ENCODE measurements at places on chromosomes 7 and 10.

- no peak for DNase-seq
These were observed 145.6 kb upstream of the RNF32 start for GRCh38 chr7:156494960-156495359.

DNA sequence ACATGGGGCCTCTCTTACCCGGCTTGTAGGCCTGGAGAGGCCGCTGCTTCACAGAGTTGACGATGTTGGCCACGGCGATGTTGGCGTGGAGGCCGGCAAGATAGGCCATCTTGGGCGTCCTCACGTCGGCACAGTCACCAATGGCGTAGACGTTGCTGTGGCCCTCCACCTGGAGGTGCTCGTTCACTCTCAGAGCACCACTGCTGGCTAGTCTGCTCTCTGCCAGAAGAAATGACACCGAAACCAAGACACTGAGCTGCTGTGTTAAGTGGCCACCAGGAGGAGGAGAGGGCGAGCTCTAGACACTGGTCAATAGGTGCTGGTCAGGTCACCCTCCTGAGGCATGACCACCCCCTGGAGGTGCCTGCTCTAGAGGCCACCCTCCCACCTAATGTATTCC, 17.7 kb downstream of the AIFM2 start:
- DNase-seq = no peak

DNA sequence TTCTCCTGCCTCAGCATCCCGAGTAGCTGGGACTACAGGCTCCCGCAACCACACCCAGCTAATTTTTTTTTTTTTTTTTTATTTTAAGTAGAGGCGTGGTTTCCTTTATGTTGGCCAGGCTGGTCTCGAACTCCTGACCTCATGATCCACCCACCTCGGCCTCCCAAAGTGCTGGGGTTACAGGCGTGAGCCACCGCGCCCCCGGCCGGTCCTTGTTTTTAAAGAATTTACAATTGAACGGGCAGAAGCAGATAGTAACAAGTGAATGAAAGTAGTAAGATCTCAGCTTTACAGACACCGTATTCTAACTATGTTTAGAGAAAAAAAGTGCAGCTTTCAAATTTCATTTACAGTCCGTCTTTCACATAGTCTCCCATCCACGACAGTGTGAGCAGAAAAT, 112.5 kb upstream of the VWC2 start:
- no peak for DNase-seq

GRCh38 chr7:22586786-22587140, 86.8 kb upstream of the STEAP1B start:
- DNase-seq = no peak

- no peak for DNase-seq
These were observed 1.9 kb downstream of the SLC18A3 start for GRCh38 chr10:49611816-49612512.

GRCh38 chr10:120987359-120987758, 136.2 kb downstream of the WDR11 start:
- DNase-seq = no peak

DNA sequence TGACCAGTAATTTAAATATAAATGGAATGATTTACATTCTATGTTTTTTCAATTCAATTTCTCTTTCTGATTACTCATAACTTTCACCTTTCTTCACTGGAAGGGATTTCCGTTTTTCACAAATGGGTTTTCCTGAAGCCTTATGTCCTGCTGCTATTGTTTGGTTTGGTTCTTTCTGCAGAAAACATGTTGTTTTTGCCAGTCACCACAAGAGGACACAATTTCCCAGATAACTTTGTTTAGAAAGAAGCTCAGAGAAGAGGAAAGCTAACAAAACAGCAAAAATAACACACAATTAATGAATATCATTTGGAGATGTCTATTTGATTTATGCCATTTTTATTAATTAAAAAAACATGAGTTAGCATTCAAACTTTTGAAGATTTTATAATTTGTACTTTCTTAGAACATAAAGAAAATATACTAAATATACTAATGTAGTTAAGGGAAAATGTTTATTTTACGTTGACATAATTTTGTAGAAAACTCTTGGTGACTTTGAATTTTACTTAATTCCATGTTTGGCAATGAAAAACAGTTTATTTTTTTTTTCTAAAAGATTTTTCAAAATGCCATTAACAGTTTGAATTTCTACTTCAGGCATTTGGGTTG, 4.6 kb upstream of the TWIST1 start:
- no peak for DNase-seq

DNA sequence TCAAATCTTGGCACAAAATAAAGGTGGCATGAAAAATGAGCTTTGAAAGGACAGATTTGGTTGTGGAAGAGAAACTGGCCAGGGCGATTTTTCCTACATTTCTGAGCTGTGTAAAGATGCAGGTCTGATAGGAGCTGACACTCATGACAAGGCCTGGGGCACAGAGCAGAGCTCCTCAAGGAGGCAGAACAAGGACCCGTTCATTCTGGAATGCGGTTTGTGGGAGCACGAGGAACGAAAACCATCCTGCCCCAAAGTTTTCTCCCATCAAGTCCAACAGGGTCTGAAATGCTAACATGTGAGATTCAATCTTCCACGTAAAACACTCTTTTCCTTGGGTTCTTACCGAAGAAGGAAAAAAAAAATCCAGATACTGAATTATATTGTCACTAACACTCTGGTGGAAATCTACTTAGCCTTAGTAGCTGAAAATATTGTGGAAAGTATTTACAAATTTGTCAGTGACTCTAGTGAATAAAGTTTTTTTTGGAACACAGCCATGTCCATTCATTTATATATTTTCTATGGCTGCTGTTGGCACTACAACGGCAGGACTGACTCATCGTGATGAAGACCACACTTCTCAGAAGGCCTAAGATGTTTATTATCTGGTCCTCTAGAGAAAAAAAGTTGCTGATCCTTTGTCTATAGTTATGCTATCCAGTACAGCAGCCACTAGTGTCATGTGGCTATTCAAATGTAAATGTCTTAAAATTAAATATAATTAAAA, 215.7 kb downstream of the BAMBI start:
- DNase-seq = no peak

- no peak for DNase-seq
These were observed 17.0 kb downstream of the ATE1 start for GRCh38 chr10:121910673-121911420.

DNA sequence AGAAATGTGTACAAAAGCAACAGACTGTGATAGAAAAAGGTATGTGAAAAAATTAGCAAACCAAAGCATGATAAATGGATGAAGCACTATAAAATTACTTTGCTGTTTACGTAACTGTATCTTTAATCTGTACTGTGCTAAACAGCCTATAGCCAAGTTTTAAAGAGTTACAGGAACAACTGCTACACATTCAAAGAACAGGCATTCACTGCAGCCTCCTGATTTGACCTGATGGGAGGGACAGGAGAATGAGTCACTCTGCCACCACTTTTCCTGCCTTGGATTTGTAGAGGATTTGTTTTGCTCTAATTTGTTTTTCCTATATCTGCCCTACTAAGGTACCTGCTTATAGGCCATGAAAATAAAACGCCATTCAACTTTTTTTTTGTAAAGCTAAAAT, 116.1 kb downstream of the FANK1 start:
- no peak for DNase-seq

GRCh38 chr10:36221101-36221500, 579.0 kb upstream of the FZD8 start:
- no peak for DNase-seq

GRCh38 chr7:47408675-47409074, 173.2 kb downstream of the TNS3 start:
- DNase-seq = no peak

GRCh38 chr7:130959743-130960207, 225.8 kb upstream of the KLF14 start:
- DNase-seq = no peak

DNA sequence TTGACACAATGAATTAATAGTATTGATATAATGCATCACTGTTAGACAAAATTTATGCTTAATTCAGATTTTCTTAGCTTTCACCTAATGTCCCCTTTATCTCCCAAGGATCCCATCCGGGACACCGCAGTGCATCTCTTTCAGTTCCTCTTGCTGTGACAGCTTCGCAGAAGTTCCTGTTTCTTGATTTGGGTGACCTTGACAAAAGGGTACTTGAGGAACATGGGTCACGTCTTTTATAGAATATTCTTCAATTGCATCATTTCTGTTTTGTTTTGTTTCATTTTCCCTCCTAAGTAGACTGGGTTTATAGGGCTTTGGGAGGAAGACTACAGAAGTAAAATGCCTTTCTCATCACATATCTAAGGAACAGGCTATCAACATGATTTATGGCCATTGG, 453.2 kb downstream of the DPP6 start:
- DNase-seq = no peak

- no peak for DNase-seq
These were observed 9.5 kb downstream of the SLC18A2 start for GRCh38 chr10:117250411-117250810.

DNA sequence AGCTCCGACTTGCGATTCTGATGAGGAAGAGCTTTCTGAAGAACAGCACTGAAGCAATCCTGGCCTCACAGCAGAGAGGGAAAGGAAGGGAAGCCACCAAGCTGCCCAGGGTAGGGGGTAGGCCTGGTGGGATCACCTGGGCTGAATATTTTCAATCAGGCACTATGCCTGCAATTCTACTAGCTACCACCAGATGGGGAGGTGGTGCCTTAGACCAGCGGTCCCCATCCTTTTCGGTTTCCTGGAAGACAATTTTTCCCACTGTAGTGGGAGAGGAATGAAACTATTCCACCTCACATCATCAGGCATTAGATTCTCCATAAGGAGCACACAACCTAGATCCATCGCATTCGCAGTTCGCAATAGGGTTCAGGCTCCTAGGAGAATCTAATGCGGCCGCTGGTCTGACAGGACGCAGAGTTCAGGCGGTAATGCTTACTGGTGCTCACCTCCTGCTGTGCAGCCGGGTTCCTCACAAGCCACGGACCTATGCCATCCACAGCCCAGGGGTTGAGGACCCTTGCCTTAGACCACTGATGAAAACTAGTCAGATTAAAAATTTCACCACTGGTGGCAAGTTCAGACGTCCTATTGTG, 2.7 kb downstream of the LRRC20 start:
- DNase-seq = no peak

DNA sequence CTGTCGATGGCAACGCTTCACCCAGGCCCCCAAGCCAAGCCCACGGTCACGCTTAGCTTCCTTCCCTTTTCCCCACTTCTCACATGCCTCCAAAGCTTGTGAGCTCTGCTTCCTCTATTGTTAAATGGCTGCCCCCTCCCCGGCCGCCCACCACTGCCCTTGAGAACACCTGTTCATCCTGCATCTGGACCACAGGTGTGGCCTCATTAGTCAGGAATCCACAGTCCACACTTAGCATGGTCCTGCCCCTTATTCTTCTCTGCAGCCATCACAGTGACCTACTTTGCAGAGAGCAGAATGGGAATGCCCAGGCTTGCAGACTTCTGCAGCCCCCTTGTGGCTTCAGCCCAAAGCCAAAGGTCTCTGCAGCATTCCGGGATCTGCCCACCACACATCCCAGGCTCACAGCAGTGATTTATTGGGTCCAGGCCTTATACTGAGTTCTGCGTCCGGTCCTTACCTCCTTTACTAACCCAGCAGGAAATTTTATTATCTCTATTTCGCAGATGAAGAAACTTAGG, 66.9 kb downstream of the PTPRE start:
- no peak for DNase-seq

DNA sequence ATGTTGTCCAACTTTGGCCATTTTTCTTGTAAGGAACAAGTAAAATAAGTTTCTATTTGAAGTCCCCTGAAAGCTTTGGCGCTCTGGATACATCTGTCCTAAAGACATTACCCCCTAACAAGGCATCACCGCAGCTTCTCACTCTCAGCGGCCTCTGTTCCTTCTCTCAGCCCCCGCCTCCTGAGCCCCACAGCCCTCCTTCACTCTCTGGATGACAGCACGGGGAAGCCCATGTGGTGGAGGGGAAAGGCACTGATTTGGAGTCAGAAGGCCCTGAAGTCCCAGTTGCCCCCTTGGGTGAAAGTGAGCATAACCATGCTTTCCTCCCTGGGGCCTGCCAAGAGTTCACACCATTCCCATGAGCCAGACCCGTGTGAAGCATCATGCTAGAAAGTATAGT, 4.6 kb downstream of the H2BK1 start:
- no peak for DNase-seq
